Activated T-cell treated with anti-CD3 and anti-CD28 coated beads for 48 hours (primary cell): ENCODE measurements at places on chromosomes 3 and 15.

DNA sequence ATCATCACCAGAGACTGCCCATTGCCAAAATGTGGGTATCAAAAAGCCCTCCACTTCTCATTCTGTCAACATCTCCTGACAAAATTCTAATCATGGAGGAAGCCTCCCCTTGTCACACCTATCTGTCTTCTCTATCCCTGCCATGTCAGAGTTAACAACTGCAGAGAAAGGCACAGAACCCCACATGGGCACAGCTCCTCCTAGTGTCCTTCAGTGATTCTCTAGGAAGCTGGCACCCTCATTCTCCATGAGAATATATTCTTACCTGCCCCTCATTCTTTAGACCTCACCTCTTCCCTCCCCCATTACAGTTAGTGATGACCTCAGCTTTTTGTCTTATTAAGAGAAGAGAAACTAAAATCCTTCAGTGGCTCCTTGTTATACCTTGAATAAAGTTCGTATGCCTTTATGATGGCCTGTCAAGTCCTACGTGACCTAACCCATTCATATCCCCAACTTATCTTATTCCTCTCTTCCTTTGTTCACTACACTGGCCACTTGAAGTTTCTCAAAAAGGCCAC lies 44.6 kb downstream of the NME9 start:
- DNase-seq: no peak

DNA sequence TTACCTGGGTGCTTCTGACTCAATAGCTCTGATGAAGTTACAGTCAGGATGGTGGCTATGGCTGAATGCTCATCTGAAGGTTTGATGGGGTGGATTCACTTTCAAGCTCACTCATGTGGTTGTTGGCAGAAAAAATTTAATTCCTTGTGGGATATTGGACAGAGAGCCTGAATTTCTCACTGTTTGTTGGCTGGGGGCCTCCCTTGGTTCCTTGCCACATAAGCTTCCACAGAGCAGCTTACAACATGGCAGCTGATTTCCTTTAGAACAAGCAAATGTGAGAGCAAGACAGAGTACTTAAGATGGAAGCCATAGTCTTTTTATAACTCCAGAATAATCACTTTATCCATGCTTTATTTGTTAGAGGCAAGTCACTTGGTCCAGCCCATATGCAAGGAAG lies 150.6 kb downstream of the PPM1L start:
- DNase-seq: no peak

DNA sequence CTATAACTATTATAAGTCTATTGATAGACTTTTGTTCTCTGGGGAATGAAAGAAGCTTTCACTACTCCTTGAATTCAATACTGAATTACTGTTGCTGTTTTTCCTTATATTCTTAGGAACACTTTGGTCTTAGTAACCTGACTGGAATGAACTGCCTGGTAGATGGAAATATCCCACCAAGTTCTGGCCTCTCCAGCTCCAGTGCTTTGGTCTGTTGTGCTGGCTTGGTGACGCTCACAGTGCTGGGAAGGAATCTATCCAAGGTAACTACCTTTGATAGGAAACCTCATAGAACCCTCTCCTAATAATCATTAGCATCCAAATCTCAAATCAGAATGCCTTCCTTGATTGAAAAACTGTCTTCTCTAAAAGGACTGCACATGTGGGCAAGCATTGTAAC lies 69.1 kb downstream of the GALK2 start:
- DNase-seq: no peak

- no peak for DNase-seq
Measured at GRCh38 chr3:97827741-97828471, 6.1 kb downstream of the CRYBG3 start.

GRCh38 chr15:72063186-72063585 lies 54.8 kb downstream of the MYO9A start:
- DNase-seq: no peak

GRCh38 chr3:46504789-46505188 lies 7.0 kb downstream of the RTP3 start:
- DNase-seq: no peak

GRCh38 chr3:165544432-165544831 lies 292.8 kb downstream of the BCHE start:
- no peak for DNase-seq

- no peak for DNase-seq
Measured at GRCh38 chr3:3065876-3066275, 44.3 kb downstream of the IL5RA start.

DNA sequence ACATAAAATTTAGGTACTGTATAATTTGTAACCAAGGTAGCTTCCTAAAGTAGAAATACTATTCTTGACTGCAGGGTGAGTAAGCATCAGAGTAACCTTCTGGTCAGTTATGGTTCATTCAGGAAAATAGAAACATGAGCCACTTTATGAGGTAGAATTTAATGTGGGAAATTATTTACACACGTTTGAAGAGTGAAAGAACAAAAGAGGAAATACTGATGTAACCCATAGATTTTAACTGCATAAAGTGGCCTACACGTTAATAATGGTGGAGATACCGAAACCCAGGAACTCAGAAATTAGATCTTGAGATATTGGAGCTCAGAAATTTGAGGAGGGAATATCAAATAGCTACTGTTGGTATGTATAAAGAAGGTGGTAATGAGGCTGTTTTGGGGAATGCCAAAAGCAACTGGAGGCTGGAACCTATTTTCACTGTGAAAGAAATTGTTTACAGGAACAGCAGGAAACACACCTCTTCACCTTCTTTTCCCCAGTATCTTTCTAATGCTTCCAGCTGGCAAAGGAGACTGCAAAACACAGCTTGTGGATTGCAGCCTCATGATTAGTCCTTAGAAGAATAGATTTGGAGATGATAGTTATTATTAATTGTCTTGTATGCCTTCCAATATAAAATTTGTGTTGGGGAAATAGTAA lies 216.1 kb downstream of the DOCK3 start:
- no peak for DNase-seq

DNA sequence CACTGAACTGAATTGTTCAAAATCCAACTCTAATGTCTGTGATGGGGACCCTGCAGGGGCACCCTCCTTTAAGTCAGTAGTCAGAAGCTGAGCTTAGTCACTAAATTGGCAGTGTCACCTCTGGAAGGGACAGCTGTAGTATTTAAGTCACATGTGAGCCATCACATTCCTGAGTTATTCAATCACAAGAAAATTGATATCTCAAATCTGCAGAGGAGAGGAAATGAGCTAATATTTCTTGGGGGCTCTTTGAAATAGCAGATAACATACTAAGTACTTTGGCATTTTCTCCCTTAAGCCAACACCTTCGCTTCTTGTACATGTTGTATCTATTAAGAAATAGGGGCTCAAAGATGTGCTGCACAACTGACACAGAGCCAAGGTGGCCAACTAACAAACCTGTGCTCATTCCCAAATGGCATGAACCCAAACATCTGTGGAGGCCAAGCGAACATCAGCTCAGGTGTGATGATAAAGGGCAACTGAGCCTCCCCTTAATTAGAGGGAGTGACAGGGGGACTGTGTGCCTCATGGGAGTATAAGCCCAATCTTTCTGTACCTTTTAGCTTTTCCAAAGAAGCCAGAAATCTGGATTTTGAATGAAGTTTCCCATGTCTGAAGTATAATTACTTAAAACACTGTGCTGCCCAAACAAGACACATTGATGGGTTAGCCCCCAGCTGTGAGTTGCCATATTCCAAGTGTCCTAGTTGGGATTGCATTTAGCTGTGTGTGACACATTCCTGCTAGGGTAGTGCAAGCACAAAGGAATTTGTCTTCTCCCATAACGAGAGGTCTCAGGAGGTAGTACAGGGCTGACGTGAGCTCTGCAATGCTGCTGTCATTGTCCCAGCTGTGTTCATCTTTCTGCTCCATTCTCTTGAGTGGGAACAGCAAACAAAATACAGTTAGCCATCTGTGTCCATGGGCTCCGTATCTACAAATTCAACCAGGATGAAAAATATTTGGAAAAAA lies 63.3 kb downstream of the ABHD5 start:
- DNase-seq: no peak

GRCh38 chr3:55468251-55468650 lies 18.9 kb downstream of the WNT5A start:
- DNase-seq: no peak

- DNase-seq: no peak
Measured at GRCh38 chr3:44108481-44108880, 133.2 kb upstream of the TOPAZ1 start.

- no peak for DNase-seq
Measured at GRCh38 chr3:24773798-24774197, 279.1 kb upstream of the THRB start.

GRCh38 chr15:48972750-48973503 lies 9.2 kb upstream of the SHC4 start:
- no peak for DNase-seq

DNA sequence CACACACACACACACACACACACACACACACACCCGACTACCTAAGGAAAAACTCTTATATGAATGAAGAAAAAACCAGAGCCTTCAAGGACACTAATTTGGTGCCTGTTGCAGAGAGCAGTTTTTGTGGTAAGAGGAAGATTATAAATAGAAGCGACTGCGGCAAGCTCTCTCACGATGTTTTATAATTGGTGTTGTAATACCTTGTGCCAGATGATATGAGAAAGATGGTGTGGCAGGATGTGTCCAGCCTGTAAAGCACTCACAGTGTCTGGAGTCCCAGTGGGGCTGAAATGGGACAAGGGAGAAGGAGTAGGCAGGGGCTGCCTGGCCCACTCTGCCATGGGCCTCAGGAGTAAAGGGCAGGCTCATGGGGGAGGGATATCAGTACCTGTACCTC lies 839.9 kb downstream of the AGBL1 start:
- DNase-seq: no peak

- DNase-seq: no peak
Measured at GRCh38 chr15:70699890-70700289, 63.5 kb downstream of the UACA start.

- DNase-seq: no peak
Measured at GRCh38 chr3:178485756-178486155, 50.5 kb upstream of the KCNMB2 start.

GRCh38 chr15:90086868-90087268 lies 15.4 kb downstream of the IDH2 start:
- peak; percentile 46 for DNase-seq

DNA sequence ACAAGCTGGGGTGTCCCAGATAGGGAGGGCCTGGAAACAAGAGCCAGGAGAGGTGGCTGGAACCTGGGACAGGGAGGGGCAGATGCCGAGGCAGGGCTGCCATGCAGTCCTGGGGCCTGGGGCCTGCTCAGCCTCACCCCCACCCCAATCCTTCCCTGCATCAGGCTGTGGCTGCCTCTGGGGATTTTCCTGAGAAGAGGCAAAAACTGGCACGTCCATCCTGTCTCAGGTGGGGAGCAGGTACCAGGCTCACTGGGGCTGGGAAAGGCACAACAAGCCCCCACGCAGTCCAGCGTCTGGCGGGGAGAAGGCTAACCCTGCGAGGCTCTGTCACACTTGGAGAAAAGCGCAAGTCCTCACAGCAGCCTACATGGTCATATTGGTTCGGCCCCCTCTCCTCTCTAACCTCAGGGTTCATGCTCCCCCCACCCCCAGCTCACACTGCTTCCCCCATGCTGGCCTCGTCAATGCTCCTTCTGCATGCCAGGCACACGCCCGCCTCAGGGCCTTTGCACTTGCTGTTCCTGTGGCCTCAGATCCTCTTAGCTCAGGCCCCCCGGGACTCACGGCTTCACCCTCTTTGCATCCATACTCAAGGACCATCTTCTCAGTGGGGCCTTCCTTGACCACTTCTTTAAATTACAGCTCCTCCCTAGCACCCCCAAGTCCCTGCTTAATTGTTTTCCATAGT lies 53.1 kb downstream of the LINGO1 start:
- no peak for DNase-seq

GRCh38 chr3:31840252-31840651 lies 140.8 kb downstream of the OSBPL10 start:
- no peak for DNase-seq

GRCh38 chr3:187131981-187132380 lies 7.3 kb downstream of the RPL39L start:
- no peak for DNase-seq

- no peak for DNase-seq
Measured at GRCh38 chr3:38348903-38349302, 2.3 kb downstream of the XYLB start.

- no peak for DNase-seq
Measured at GRCh38 chr15:101479851-101480612, 9.5 kb downstream of the PCSK6 start.

- DNase-seq: no peak
Measured at GRCh38 chr3:58322793-58323192, 9.9 kb upstream of the PXK start.

GRCh38 chr3:21120826-21121225 lies 630.2 kb downstream of the ZNF385D start:
- DNase-seq: no peak

DNA sequence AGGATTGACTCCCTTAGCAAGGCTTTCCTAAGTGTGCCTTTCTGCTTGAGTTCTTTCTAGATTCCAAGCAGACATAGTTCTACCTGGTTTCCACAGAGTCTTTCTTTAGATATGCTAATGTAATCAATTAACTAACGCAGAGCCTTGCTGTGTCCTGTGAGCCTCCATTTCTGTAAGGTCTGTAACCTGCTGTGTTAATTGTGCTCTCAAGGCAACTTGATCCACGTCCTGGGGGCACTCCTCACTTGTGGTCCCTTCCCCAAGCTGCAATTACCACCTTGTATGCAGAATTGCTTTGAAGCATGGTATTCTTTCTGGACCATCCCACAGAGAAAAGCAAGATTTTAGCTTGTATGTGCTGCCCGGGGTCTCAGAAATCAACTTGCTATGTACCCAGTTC lies 29.5 kb upstream of the THSD4 start:
- DNase-seq: no peak

- DNase-seq: peak; percentile 18
Measured at GRCh38 chr3:30347679-30348216, 258.7 kb upstream of the TGFBR2 start.

DNA sequence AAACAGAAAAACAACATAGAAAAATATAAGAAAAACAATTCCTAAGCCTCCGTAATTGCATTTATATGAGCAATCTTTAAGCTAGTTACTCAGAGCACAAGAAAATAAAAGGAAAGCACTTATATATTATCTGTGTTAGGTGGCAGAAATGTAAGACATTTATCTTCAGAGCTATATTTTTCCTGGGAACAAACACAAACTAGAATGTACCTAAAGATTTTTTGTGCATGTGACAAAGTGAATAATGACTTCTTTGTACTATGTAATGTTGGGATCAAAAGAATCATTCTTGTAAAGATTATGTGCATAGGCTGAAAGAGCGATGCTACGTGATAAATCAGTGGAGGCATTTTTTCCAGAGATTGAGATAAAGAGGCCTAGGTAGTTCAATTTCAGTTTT lies 111.3 kb upstream of the GMNC start:
- DNase-seq: no peak

DNA sequence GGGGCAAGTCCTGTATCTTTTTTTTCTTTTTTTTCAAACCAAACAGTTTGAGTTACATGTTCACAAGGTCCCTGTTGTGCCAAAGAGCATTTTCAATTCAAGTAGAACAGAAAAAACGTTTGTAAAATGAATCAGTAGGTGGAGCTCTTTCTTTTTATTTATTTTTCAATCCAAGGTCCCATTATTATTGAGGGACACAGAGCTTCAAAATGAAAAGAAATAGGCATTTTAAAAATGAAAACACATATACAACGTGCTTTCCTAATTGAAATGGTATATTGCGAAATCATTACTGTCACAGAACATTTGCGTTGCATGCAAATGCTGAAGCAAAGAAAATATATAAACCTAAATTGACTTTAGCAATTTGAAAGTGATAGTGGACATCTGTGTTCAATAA lies 711.0 kb downstream of the MECOM start:
- DNase-seq: no peak
